Frontal cortex (tissue), 4 donors: ENCODE measurements at places on chromosomes 1 and 21. TPM values are rescaled to one million over a fixed set of nuclear protein-coding genes. Genes with fewer than 3 reads are reported as not detected.

- DNase-seq, result no peak
Observed at GRCh38 chr1:40762144-40762923, 21.3 kb upstream of the KCNQ4 start.

DNA sequence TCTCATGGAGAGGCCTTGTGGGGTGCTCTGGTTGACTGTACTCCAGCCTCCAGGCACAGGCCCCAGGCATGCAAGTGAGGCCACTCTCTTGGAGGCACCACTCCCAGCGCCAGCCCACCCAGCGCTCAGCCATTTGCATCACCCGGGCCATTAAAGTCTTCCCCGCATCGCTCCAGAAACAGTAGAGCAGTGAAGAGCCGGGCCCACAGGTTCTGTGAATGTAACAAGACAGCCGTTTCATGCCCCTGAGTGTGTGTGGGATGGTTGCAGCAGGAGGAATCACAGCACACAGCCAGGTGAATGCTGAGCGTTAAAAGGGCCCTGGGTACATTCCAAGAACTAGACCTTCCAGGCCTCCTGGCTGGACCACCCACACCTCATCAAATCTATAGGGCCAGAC, 19.0 kb upstream of the CD2 start:
- no peak for DNase-seq

DNA sequence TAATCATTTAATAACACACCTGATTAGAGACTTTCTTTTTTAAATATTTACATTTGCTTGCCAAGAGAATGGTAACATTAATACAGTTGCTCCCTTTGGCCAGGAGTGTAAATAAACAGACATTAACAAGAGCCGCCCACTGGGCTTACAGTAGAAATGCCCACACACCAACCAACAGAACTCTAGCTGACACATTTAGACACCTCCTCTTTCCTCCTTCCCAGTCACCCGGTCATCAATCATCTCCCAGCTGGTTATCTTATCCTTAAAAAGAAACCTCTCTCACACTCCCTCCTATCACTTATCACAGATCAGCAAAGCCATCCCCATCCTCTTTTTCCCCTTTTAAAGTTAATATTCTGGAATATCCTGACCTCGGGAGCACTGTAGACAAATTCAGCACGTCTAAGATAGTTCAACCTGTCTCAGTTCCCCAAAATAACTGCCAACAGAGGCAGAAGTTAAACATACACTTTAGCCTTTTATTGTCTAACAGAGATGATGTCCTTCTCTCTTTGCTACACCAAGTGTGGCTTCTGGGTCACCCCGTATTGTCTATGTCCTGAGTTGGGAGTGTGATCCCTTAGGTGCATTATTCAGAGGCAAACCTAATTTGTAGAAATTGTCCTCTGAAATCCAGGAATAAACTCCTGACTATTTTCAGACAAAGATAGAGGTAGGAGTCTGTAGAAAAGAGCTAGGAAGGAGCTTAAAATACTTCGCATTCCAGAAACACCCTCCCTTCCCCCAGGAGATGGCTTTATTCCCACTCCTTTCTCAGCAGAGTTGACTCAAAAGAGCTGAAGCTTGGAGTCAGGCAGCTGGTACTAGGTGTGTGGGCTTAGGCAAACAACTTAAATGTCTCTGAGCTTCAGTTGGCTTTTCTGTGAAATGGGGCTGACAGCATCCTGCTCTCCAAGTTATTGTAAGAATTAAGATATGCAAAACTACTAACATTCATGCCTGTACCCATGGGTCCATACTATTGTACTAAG, 8.8 kb downstream of the MYCL start:
- no peak for DNase-seq

DNA sequence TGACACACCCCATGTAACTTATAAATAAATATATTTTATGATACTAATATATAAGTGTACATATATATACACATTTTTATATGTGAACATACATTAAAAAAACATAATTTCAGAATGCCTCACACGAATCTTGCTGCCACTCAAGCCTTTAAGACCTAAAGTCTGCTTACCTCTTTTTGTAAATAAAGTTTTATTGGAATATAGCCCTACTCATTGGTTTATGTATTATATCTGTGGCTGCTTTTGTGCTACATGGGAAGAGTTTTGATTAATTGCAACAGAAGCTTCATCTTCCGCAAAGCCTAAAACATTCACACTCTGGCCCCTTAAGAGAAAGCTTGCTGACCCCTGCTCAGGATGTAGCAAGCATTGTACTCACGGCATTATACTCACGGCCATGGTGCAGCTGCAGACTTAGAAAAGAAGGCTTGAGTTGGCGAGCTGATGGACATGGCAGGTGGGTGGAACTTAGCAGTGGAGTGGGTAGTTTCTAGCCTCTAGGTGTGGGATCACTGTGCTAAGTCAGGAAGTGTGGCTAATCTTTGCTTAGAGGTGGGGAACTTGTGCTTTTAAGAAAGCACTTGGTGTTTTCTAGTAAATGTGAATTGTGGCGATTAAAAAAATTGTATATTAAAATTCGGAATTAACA, 80.8 kb downstream of the DYRK1A start:
- DNase-seq, result no peak

DNA sequence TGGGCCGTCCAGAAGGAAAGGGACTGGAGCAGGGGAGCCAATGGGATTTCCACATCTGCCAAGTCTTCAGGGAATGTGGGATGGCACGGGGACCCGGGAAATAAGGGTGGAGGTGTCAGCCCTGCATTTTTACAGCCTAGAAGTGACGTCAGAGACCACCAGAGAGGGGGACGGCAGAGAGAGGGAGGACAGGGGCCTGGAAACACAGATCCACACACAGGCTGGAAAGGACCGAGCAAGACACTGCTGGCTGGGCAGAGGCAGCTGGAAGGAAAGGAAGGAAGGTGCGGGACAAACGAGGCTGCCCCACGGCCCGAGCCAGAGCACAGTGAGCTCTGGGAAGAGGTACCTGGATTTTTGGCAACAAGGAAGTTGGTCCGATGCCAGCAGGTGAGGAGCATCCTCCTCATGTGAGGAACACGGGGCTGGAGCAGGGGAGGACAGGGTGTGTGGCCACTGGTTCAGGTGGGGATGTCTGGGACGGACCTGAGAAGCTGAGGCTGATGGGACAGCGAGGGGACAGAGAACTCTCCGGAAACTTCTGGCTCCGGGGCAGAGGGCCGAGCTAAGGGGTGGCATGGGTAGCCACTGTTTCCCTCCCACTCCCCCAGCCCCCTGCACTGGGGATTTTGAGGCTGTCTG, 138.3 kb downstream of the PGBD5 start:
- no peak for DNase-seq

EDN2 gene
- not detected for total RNA-seq

DNA sequence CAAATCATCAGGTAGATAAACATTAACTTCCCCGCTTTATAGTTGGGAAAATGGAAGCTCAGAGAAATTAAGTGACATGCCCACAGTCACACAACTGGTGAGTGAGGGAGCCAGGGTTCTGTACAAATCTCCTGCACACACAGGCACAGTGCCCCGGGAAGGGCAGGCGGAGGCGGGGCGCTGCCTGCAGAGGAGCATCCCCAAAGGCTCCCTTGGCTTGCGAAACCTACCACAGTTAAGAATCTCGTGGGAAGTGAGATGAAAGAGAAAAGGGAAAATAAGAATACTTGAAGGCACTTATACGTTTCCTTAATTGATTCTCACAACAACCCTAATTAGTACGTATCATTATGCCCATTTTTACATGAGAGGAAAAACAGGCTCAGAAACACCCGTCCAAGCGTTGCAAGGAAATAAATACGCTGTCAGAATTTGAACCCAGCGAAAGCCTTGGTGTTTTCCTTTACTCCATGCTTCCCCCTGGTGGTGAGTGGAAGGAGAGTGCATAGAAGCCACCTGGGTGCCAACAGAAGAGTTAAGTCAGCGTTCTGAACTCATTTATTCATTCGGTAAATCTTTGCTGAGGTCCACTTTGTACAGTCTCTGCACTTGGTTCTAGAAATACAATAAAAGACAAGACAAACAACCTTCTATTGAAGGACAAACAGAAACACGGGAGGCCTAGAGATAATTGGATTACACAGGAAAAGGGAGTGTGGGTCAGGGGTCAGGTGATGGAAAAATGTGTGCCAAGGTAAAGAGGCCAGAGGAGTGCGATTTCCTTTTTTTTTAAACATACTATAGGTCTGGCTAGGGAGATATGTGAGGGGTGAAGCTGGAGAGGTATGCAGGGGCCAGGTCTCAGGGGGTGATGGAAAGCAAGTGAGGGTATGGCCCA, 28.4 kb downstream of the ACP6 start:
- no peak for DNase-seq

DNA sequence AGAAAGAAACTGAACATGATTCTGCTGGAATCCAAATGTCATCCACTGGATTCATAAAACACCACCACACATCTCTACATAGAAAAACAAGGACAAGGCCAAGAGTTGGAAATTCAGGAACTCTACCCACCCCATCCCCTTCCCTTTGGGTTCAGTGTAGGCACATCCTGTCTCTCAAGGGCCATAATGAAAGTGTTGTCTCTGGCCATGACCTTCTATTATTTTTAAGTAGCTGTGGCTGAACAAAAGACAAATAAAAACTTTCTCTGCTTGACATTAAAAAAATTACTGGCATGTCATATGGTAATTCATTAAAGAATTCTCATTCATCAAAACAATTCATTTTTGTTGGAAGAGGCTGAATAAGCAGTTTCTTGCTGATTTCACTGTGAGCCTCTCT, 54.9 kb upstream of the ZBTB18 start:
- no peak for DNase-seq

TNFAIP8L2 gene
- 0.82 TPM for total RNA-seq

CCDC17 gene
- total RNA-seq, result 0.41 TPM

DNA sequence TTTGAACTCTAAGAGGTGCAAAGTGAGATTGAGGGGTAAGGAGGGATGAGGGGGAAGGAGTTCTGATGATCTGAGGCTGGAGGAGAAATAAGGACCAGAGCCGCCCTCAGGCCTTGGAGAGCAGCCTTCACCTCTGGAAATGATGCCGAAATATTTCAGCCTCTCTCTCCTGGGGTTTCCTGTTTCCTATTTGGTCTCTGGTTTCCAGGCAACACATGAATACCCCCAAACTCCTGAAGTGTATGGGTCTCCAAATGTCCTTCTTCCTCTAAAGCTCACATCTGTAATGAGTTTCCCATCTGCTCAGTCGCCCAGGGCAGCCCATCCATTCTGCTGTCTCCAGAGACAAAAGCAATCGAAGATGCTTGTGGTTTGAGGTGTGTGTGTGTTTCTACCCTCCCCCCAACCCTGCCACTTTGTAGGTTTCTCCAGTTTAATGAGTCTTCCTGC, 52.0 kb upstream of the FAM20B start:
- no peak for DNase-seq

- no peak for DNase-seq
Observed at GRCh38 chr21:27320868-27321267, 354.0 kb upstream of the ADAMTS5 start.

DNA sequence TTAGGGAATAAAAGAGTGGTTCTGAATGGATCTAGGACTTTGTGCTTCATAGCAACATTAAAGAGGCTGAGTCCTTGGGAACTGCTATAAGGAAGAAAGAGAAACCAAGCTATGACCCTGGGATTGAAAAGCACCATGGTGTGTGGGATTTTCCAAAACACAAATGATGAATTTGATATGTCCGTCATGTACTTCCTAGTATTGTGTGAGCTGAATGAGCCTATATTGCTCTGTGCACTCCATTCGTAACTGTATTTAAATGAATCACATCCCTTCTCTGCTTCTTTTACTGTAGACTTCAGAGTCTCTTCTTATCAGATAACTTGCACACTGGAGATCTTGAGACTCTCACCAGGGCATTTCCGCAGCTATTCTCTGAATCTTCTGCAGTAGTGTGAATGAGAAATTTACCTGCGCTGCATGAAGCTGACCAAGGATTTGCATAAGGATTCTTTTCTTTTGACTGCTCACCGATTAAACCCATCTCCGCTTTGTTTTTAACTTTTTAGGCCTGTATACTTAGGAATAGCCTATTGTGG, 23.1 kb upstream of the OR10J4 start:
- DNase-seq, result no peak

- no peak for DNase-seq
Observed at GRCh38 chr1:21884456-21885235, 52.5 kb downstream of the HSPG2 start.

DNA sequence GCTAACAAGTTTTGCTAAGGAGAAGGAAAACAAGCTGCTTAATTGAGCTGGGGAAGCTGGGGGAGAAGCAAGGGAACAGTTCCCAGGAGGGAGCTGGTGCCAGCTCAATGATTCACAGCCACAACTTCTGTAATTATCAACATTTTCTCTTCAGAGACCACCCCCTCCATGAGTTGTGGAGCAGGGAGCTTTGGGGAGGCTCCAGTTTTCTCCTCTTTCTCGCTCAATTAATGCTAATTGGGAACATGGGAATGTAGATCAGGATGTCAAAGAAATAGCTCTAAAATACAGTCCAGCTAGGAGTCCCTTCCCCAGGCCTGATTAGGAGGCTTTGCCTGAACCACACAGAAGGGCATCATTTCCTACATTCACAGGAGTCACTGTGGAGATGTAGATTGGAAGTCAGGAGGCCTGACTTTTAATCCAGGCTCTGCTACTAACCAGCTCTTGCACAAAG, 12.1 kb upstream of the MNDA start:
- DNase-seq, result no peak

- DNase-seq, result no peak
Observed at GRCh38 chr1:109539676-109540075, at the start of gene GPR61. Gene GPR61, plus strand, starts transcription at chr1:109539872. Its CDS starts 3,151 bp downstream, at chr1:109543023.

- DNase-seq, result no peak
Observed at GRCh38 chr1:59074598-59074997, 222.3 kb upstream of the FGGY start.

- no peak for DNase-seq
Observed at GRCh38 chr1:27668121-27668807, 3.7 kb downstream of the IFI6 start.

DNA sequence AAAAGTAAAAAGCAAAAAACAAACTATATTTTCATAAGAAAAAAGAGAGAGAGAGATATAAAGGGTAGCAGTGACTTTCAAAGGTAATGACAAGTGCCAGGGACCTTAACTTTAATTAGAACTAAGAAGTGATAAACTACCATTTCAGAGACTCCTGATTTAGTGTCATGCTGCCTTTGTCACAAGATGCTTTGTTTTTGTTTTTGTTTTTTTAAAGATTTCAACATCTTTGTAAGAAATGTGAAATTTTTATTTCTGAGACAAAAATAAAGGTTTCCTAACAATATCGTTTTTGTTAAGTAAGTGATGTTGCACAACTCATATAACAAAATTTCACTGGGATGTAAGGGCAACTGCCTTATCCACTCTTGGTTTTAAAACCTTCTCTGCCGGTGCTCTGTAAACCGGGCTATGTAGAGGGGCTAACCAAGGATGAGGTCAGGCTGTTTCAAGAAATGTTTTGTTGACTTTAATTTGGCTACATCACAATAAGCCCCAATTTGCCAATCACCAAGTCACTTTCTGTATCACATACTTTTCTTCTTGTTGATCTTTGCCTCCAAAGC, 35.2 kb upstream of the SYT2 start:
- no peak for DNase-seq
